ENCODE measurements at places on chromosomes 3 and 15. TPM values are rescaled to one million over a fixed set of nuclear protein-coding genes. Genes with fewer than 3 reads are reported as not detected.

Gene CHRD
- total RNA-seq: 0.66 TPM

Gene TRIM71
- 318 TPM for total RNA-seq

Gene ROPN1
- total RNA-seq: 0.27 TPM

Gene GOLGA8J
- not detected for total RNA-seq

Gene PPM1L
- 26.4 TPM for total RNA-seq

DNA sequence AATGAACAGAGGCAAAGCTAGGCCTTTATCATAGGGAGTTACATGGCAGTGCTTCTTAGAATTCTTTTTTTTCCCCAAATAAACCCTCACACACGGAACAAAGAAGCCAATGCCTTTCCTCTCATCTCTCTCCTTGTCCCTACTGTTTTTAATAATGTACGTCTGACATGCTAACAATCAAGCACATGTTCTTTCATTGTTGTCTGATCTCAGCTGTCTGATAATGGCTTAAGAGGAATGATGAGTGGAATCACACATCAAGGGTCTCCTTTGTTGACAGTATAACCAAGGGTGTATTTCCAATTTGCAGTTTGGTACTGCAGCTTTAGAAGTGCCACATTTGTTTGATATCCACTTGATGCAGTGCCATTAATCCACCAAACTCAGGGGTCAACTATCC is 34.8 kb upstream of the EPHA3 start:
- no peaks in the 10 kb centered on the region for H3K36me3 ChIP-seq
- H3K4me3 ChIP-seq: no peak overlapping the region
- H3K27me3 ChIP-seq: no peaks in the 10 kb centered on the region

DNA sequence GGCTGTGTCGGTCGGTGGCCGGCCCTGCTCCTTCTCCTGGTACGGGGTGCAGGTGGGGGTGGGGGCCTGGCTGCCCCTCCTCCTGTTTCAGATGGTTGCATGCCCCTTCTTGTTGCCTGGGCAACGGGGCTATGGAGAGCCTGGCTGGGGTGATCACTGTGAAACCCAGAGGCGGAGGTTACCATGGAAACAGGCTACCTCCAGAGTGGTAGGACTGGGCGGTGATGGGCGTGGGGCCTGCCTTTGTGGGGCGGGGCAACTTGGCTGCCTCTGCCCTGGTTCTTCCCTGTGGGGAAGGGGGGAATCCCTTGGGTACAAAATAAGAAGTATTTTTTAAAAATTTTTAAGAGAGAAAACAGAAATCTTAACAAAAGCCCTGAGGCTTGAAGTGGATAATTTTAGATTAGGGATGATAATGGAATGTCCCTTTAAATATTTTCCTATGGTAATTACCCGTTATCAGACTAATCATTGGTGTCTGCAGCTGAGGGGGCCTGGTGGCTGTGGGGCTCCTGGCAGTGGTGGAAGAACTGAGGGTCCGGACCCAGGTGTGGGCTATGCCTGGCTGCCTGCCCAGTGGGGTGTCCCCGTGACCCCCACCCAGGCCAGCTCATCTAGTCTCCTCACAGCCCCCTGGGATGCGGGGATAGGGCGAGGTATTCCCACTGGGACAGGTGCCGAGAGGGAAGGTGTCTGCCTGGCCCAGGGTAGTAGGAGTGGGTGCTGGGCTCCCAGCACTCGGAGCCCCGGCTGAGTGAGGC is 32.5 kb downstream of the PLXNA1 start:
- DNase-seq: peak; percentile 31
- no peaks in the 10 kb centered on the region for H3K27me3 ChIP-seq
- no peaks in the 10 kb centered on the region for H3K36me3 ChIP-seq

DNA sequence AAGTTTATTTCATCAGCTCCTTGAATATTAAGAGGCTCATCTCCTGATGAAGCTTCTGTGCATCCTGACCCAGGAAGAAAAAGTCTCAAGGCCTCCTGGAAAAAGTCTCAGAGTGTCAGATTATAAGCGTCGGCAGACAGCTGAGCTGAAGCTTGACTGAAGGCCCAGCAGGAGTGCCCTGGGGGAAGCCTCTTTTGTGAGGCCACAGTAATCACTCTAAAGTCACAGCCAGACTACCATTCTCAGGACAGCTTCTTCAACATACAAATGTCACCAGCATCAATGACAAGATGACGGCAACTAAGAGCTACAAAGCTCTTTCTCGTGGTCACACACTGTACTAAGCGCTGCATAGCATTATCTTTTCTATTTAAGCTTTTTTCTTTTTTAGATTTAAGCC is 72.7 kb upstream of the LRRN1 start:
- no peak overlapping the region for H3K27ac ChIP-seq
- no peaks in the 10 kb centered on the region for H3K4me1 ChIP-seq
- H3K27me3 ChIP-seq: no peaks in the 10 kb centered on the region
- no peaks in the 10 kb centered on the region for H3K36me3 ChIP-seq

GRCh38 chr3:192833177-192833890 is 84.3 kb downstream of the MB21D2 start:
- no peaks in the 10 kb centered on the region for H3K36me3 ChIP-seq
- no peak overlapping the region for H3K27ac ChIP-seq
- no peaks in the 10 kb centered on the region for H3K27me3 ChIP-seq
- no peak overlapping the region for H3K4me3 ChIP-seq

DNA sequence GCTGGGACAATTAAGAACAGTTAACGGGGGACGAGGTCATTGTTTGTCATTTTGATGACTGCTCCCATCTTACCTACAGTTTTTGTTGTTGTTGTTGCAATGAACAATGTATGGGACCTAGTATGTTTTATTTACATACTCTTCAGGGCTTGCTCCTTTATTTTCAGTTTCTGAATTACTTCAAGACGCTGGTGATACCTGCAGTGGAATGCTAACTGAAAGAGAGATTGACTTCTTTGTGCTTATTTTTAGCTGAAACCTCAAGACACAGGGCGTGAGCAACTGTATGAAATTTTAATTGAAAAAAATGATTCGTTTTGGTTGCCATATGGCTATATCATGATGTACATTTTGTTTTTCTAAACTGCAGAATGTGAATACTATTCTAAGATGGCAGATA is 297.9 kb downstream of the EDEM1 start:
- H3K36me3 ChIP-seq: peaks cover 5% of the 10 kb centered on the region
- no peak overlapping the region for H3K4me3 ChIP-seq
- H3K4me1 ChIP-seq: no peaks in the 10 kb centered on the region
- DNase-seq: no peak

- H3K36me3 ChIP-seq: no peaks in the 10 kb centered on the region
- DNase-seq: no peak
- H3K27me3 ChIP-seq: no peaks in the 10 kb centered on the region
- no peak overlapping the region for H3K4me3 ChIP-seq
- no peaks in the 10 kb centered on the region for H3K4me1 ChIP-seq
- no peak overlapping the region for H3K27ac ChIP-seq
Observed at GRCh38 chr3:72820415-72820814, 27.8 kb downstream of the SHQ1 start.

DNA sequence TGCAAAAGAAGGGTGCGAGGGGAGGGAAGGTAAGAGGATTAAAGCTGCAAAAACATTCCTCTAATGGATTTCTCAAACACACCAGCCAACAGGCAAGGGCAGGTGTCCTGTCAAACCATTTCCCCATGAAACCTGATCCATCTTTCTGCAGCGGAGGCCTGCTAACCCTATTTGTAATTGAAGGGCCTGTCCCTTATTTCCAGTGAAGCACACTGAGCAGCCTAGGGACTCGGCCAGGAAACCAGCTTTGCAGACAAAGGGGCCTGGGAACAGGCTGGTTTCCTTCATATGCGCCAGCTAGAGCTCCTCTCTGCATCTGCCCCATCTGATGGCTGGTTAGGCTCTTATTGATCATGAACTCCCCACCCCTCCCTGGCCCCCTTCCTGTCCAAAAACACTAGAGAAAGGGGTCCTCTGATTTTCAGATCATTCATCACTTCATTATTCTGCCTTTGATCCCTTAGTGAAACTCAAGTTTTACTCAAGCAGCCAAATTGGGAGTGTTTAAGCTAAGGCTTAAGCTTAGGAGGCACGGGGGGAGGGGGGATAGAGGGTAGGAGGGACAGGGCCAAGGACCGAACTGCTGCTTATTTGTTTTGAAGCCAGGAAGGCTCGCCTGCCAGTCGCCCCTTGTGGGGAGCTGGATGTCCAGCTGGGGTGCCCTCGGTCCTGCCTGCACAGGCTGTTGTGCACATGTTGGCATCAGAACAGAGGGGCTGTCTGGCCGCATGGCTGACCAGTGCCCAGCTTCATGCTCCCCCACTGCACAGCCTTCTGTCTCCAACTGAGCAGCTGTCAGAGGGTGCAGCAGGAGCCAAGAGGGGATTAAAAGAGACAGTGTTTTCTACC is 53.1 kb downstream of the BOC start:
- no peaks in the 10 kb centered on the region for H3K36me3 ChIP-seq
- no peak overlapping the region for H3K4me3 ChIP-seq
- no peaks in the 10 kb centered on the region for H3K27me3 ChIP-seq
- peak overlapping the region; percentile 60 for H3K27ac ChIP-seq

DNA sequence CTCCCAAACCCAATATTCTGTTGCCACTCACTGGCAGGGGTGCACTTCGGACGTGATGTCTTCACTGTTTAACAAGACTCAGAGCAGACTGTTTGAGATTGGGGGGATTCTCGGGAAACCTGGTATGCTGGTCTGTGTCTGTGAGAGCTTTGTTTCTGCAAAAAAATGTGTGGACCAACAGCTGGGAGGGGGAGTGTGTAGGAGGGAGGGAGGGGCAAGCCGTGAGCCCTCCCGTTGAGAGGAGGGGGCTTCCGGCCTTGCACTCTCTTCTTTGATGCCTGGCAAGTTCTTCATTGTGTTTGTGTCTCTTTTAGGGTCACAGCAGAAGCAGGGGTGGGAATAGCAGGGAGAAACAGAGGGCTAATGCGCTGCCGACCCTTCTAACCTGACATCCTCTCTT is 74.9 kb upstream of the NDN start:
- H3K36me3 ChIP-seq: no peaks in the 10 kb centered on the region
- peak; percentile 1 for DNase-seq
- no peak overlapping the region for H3K27ac ChIP-seq
- no peak overlapping the region for H3K4me3 ChIP-seq

DNA sequence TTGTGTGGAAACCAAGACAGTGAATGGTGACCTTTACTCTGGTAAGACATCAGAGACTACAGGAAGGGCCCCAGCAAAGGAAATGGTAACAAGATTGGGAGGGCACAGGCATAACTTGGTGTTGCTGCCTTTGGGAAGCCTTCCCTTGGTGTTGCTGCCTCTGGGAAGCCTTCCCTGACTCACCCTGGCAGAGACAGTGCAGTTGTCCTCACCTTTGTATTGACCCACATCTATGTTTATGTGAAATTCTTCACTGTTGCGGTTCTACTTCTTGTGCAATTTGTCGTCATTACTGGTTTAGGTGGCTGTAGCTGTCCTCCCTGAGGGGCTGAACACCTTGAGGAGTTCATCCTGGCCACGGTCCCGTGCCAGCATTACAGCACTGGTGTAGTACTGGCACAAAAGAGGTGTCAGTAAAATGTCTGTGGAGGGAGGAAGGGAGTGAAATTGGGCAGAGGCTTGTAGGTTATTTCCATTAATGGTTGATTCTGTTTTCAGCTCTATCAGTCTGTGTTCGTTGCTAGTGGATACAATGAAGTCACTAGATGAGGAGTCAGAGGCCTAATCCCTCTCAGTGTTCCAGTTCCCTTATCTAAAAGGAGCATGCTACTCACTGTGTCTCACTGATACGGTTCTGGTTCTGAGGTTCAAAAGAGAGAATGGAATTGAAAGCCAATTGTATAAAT is 21.6 kb downstream of the IFT122 start:
- no peaks in the 10 kb centered on the region for H3K4me1 ChIP-seq
- no peaks in the 10 kb centered on the region for H3K27me3 ChIP-seq
- no peak overlapping the region for H3K27ac ChIP-seq
- H3K36me3 ChIP-seq: peaks cover 9% of the 10 kb centered on the region

DNA sequence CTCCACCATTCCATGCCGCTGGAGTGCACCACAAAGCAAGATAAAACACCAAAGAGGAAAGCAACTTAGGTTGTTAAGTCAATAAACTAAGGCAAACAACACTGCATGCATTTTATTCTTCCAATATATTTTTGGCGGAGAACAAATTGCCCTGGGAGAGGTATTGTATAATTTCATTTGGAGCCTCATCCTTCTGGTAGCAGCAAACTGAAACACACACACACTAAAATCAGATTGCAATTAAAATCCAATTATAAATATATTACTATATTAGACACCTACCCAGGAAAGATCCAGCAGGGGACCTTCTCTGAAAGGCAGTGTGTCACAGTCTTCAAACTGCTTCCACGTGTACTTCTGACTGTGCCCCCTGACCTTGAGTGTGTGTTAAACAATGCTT is 102.3 kb downstream of the RORA start:
- no peaks in the 10 kb centered on the region for H3K27me3 ChIP-seq
- no peak overlapping the region for H3K27ac ChIP-seq
- no peak for DNase-seq
- H3K4me1 ChIP-seq: no peaks in the 10 kb centered on the region
- no peaks in the 10 kb centered on the region for H3K36me3 ChIP-seq

DNA sequence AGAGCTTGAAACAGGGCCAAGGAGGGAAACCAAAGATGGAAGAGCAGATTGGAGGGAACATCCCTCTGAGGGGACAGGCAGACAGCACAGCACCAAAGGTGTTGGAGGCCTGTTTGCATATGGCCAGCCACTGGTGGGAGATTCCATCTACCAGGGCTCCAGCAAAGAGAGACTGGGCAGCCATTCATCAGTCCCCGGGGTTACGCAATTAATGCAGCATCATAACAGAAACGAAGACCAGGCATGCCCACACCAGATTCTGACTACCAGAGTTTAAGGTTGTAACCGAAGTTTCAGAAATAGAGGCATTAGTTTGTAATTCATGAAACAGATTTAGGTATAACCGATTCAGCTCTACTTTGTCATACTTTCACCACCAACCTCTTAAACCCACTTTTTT is 58.1 kb downstream of the COL8A1 start:
- no peak overlapping the region for H3K4me3 ChIP-seq
- no peak overlapping the region for H3K27ac ChIP-seq
- no peaks in the 10 kb centered on the region for H3K27me3 ChIP-seq

DNA sequence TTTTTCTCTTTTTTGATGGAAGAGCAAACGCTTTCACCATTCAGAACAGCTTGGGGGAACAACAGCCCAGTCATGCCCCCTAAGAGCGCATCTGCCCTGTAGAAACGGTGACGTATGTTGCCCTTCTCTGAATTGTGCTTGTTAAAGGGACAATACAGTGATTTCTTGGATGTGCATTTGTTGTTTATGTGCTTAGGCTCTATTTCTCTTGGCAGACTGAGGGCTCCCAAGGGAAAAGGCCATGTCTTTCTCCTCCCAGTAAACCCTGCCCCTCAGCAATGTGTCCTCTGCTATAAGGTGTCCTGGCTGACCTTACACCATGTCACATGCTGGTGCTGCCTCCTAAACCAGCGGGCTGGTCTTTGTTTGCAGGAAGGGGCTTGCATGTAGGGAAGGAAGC is 346.1 kb downstream of the EPHB1 start:
- DNase-seq: no peak
- no peaks in the 10 kb centered on the region for H3K4me1 ChIP-seq
- no peak overlapping the region for H3K4me3 ChIP-seq
- H3K27ac ChIP-seq: no peak overlapping the region
- no peaks in the 10 kb centered on the region for H3K27me3 ChIP-seq
- no peaks in the 10 kb centered on the region for H3K36me3 ChIP-seq
